K562 (cell line): ENCODE measurements at places on chromosomes 11 and 22.
A peak's percentile ranks its signal among the peaks of the same experiment; 100 is the strongest.

GRCh38 chr11:76455331-76455730, 10.5 kb downstream of the EMSY start:
- no peak for DNase-seq

DNA sequence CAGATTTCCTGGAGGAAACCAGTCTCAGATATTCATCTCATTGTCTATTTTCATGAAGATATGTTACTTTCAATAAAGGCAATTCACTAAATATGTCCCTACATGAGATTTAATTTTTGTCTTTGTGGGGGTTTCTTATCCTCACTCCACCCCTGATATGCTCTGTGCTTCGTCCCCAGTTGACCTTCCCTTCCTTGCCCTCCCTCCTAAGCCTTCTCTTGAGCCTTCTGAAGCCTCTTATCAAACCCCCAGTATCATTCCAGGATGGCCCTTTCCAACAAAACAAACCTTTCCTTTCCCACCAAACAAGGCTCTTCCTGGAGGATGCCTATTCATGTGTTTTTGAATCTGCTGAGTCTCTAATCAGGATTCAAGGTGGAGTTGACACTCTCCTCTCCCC, 44.8 kb downstream of the CSNK2A3 start:
- DNase-seq, result no peak

DNA sequence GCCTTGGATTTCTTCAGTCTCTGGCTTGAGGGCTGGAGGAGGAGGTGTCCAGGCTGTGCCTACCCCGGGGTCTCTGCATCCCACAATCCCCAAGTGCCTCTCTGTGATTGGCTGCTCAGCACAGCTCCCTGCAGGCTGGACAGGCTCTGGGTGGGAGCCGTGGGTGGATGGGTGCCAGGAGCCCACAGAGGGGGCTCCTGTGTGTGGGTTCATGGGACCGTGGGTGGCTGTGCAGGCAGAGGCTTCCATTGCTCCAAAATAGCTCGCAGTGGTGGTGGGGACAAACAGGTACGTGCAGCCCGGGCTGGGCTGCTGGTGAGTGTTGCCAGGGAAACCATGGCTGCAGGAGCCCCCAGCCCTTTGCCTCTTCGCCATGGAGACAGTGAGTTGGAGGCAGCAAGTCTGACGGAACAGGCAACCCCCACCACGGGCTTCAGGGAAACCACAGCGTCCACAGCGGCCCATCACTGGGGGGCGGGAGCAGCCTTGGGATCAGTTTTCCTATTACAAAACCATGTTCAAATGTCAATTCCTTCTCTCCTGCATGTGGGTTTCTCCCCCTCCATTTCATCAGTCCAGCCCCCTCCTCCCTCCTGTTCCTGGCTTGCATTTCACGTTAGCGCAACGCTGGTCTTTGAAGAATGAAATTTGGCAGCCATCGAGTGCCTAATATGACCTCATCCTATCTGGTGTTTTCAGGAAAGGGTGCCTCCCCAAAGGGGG, 155.2 kb downstream of the TRIM29 start:
- DNase-seq, result no peak

GRCh38 chr11:63920939-63921417, 4.0 kb upstream of the RCOR2 start:
- peak; percentile 73 for DNase-seq

GRCh38 chr11:104033134-104033533, 3.3 kb upstream of the DDI1 start:
- no peak for DNase-seq

DNA sequence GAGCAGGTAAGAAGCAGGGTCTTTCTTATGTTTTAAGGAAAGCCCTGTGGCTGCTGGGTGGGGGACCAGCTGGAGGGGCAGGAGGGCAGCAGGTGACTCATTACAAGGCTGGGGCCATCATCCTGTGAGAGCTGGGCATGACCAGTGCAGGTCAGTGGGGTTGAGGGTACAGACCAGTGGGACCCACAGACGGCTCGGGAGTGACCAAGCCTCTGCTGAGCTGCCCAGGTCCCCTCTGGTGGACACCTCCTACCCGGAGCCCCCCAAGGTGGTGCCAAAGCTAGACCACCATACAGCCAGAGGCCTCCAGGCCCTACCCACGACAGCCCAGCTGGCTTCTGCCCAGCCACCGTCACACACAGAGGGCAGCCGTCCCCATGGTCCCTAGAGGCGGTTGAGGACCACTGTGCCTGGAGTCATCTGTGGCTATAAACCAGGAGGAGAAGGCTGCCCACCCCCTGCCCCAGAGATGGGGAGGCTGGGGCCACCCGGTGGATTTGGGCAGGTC, 670 bp downstream of the MYEOV start:
- DNase-seq, result no peak
